ENCODE measurements at places on chromosomes 1 and 21.

DNA sequence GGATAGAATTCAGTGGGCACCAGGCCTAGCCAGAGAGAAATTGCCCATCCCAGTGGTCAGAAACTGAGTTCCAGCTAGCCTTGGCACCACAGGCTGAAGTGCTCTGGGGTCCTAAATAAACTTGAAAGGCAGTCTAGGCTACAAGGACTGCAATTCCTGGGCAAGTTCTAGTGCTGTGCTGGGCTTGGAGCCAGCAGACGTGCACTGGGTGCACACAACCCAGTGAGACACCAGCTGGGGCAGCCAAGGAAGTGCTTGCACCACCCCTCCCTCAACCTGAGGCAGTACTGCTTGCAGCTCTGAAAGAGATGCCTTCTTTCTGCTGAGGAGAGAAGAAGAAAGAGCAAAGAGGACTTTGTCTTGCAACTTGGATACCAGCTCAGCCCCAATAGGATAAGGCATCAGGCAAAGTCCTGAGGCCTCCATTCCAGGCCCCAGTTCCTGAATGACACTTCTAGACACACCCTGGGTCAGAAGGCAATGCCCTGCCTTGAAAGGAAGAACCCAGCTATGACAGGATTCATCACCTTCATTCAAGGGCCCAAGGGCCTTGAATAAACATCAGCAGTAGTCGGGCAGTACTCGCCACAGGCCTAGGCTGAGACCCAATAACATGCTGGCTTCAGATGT, 55.1 kb downstream of the OVGP1 start:
- no peak for DNase-seq

GRCh38 chr21:33642896-33643657, 776 bp downstream of the ITSN1 start:
- no peak for DNase-seq

DNA sequence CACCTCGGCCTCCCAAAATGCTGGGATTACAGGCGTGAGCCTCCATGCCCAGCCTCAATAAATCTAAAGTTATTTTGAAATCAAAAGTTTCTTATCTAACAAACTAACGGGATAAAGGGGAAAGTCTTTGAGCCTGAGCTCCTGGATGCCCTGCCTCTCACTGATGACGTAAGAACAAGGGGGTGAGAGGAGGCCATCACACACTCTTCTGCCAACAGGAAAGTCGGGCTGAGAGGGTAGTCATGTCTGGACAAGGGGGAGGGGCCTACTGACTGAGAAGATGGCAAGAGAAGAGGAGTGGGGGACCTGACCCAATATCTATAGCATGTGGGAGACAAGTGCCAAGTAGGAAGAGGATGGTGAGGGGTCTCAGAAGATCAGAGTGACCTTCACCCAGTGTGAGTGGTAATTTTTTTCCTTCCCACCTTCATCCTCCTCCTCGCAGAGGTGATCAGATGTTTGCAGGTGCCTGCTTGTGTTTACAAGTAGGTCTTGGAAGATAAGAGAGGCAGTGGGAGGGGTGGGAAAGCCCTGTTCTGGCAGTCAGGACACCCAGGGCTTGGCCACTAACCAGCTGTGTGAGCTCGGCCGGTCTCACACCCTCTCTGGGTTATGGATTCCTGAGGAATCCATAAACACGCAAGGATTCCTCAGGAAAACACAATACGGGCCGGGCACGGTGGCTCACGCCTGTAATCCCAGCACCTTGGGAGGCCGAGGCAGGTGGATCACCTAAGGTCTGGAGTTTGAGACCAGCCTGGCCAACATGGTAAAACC, 9.6 kb downstream of the UQCRHL start:
- DNase-seq: no peak

DNA sequence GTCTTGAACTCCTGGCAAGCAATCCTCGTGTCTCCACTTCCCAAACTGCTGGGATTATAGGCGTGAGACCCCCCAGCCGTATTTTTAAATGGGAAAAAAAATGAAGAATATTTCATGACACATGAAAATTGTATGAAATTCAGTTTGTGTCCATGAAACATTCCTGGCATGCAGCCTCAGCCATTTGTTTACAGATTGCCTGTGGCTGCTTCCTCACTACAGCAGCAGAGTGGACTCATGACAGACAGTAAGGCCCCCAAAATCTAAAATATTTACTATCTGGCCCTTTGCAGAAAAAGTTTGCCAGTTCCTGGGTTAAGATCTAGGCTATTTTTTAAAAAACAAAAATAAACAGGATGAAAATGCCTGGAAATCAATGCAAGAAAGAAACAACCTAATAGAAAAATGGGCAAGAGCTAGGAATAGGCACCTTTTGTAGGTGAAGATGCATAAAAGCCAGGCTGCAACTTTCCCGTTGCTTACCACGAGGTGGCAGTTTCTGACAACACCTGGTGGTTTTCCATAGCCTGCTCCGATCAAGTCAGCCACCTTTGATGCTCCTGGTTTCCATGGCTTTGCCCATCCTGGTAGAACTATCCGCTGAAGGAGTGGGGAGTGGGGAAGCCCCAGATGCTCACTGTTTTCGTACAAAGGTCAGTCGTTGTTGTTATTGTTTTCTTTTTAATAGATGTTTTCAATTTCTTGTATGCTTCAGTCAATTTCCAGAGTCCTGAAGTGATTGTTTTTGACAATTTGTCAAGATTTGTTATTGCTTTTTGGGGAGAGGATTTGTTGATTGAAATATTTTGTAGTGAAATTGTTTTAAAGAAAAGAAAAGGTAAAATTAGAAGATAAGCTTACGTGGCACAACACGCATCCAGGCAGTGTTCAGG, 24.3 kb downstream of the UBE2Q1 start:
- DNase-seq: no peak

GRCh38 chr1:64842224-64842623, 97.3 kb downstream of the RAVER2 start:
- no peak for DNase-seq

- DNase-seq: no peak
These were observed 30.6 kb downstream of the KIF14 start for GRCh38 chr1:200590001-200590400.

DNA sequence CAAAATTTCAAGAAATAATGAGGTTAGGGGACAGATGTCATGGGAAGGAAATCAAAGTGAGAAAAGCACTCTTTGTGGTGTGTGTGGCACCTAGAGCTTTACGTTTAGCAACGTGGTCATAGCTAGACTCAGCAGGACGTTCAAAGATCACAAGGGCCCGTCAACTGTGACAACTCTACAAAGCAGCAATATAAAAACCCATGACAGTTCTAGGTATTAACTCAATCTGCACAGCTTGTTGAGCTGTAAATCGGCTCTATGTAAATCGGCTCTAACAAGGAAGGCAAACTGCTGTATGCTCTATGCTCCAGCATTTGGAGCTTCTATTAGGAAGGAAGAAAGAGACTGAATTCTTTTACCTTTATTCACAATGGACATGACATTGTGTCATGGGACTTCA, 64.8 kb downstream of the TP53BP2 start:
- no peak for DNase-seq

DNA sequence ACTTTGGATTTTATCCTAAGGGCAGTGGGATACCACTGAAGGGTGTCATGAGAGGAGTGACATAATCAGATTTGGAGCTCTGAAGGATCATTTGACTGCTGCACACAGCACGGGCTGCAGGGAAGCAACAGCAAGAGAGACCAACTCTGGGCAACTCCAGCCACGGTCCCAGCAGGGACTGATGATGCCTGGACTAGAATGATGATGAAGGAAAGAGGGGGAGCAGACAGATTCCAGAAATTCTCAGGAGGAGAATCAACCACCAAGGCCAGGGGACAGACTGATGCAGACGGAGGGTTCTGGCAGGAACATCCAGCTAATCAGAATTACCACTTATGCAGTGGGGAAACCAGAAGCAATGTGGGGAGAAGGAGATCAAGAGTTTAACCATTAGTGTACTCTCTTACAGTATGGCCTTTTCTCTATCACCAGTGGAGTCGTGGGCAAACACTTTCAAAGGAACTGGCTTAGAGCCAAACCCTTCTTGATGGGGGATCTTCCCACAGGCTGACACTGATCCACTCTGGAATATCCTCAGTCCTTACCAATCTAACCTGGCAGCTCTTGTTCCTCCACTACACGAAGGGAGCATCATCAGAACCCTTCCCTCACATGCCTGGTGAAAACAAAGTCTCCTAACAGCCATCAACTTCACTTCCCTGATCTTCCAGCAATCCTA, 3.3 kb downstream of the URB1 start:
- no peak for DNase-seq

DNA sequence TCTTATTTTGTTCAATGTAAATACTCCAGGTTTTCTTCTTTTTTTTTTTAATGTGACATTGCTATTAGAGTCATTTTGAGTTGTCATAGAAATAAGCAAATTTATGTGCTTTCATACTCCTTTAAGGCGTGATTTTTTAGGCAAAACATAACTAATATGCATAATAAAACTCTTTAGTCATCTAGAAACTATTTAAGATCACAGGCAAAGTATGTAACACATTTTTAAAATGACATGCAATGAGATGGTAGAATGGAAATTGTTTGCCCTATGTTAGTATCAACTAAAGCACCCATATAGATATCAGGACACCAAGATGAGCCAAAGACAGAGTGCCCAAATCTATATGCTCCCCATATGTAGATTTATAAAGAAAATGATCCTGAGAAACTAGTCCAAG, 41.5 kb upstream of the SGIP1 start:
- no peak for DNase-seq

GRCh38 chr1:240765732-240766363, 153.9 kb upstream of the GREM2 start:
- no peak for DNase-seq

DNA sequence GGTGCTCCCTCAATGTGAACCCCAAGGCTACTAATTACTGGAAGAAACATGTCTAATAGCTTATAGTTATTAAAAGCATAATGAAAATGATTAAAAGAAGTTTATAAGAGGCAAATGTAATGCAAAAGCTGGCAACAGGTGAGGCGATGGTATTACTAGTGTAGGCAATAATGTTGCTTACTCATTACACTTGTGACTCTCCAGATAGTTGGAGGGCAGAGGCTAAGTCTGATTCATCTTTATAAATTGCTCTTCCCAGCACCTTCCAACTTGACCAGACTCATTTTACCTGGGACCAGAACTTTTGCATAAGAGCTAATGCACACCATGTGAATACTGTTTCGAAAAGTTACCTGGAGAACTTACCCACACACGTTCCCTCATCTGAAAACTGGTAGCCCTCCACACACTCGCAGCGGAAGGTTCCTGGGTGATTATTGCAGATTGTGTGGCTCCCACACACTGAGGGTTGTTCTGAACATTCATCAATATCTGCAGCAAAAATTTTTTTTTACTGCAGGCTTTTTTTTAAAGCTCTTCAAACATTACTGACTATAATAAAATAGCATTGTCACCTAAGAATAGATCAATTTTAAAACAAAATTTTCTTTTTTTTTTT, 48.0 kb downstream of the NID1 start:
- no peak for DNase-seq

- DNase-seq: no peak
These were observed 48.8 kb upstream of the DARS2 start for GRCh38 chr1:173775578-173776226.

GRCh38 chr1:192407206-192407605, 90.4 kb downstream of the RGS21 start:
- no peak for DNase-seq

- DNase-seq: no peak
These were observed 128.2 kb downstream of the EIF4G3 start for GRCh38 chr1:21048462-21048861.

GRCh38 chr1:41557751-41558455, 73.4 kb upstream of the EDN2 start:
- DNase-seq: no peak

GRCh38 chr1:99850459-99851291, 514 bp downstream of the AGL start:
- peak; percentile 10 for DNase-seq

- DNase-seq: no peak
These were observed 199.2 kb downstream of the HLX start for GRCh38 chr1:221078260-221078965.

DNA sequence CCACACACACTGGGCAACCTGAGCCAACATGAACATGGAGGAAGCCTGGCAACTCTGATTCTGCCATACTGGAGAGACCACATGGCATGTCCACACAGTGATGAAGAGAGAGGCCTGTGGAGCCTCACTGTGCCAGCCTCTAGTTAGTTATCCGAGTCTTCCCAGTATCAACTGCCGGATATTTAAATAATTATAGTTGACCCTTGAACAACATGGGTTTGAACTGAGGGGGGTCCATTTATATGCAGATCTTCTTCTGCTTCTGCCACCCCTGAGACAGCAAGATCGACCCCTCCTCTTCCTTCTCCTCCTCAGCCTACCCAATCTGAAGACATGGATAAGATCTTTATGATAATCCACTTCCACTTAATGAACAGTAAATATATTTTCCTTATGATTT, 27.8 kb downstream of the DDAH1 start:
- DNase-seq: no peak

GRCh38 chr1:29845910-29846309, 609.6 kb downstream of the PTPRU start:
- DNase-seq: no peak

DNA sequence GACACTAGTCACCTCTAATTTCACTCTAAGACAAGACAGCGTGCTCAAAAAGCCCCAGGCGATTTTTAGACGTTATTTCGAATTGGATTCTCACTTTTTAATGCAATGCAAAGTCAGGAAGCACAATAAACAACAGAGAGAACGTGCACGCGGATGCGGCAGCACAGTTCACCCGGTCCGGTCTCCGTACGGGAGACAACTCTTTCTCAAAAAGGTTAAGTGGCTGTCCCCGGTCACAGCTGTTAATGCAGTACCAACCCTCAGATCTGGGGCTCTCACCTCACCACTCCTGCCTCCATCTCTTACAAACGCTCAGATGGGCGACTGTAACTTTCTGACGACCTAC, 1.2 kb downstream of the HP1BP3 start:
- no peak for DNase-seq

GRCh38 chr1:204685236-204686006, at the start of gene LRRN2:
Gene LRRN2 (minus strand): TSS chr1:204685738. CDS start chr1:204619992, 65,746 bp downstream.
- DNase-seq: no peak

DNA sequence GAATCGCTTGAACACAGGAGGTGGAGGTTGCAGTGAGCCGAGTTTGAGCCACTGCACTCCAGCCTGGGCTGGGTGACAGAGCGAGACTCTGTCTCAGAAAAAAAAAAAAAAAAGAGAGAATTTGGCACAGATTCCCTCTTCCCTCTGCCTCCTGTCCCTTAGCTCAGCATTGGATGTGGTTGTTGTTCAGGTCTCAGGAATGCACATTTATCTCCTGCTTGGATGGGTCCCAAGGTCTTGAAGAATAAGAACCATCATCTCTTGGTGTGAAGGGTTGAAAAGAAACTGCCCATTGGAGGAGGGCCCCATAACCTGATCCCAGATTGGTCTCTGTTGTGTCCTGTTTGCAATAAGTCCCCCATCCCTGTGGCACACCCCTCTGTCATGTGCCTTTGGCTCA, 34.9 kb downstream of the UBIAD1 start:
- no peak for DNase-seq

DNA sequence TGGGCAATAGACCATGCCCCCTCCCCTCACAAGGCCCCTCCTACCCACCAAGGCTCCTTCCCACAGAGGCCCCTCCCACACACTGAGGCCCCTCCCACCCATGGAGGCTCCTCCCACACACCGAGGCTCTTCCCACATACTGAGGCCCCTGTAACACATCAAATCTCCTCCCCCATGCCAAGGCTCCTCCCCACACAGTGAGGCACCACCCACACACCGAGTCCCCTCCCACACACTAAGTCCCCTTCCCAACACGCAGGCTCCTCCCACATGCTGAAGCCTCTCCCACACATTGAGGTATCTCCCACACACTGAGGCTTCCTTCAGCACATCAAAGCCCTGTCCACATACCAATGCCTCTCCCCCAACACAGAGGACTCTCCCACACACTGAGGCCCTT, 391.8 kb downstream of the CAMTA1 start:
- no peak for DNase-seq
